ENCODE measurements at places on chromosomes 7 and 10. TPM values are rescaled to one million over a fixed set of nuclear protein-coding genes. Genes with fewer than 3 reads are reported as not detected.

The METTL27 gene
- 3.2 TPM for total RNA-seq

The SH3PXD2A gene
- 18.4 TPM for total RNA-seq

The UMAD1 gene
- total RNA-seq, result 25.1 TPM

The FZD1 gene
- 58.5 TPM for total RNA-seq

- no peak for DNase-seq
These were observed 149.5 kb upstream of the MINDY3 start for GRCh38 chr10:16009785-16010184.

- DNase-seq, result no peak
These were observed 1279.8 kb downstream of the GATA3 start for GRCh38 chr10:9334270-9334669.

- no peak for DNase-seq
These were observed 75.4 kb downstream of the CSTF2T start for GRCh38 chr10:51624013-51624412.

GRCh38 chr7:80707318-80707717 is 68.9 kb downstream of the CD36 start:
- no peak for DNase-seq

Data from LHCN-M2 (cell line).